ENCODE measurements at places on chromosomes 12 and 14. TPM values are rescaled to one million over a fixed set of nuclear protein-coding genes. Genes with fewer than 3 reads are reported as not detected.

DNA sequence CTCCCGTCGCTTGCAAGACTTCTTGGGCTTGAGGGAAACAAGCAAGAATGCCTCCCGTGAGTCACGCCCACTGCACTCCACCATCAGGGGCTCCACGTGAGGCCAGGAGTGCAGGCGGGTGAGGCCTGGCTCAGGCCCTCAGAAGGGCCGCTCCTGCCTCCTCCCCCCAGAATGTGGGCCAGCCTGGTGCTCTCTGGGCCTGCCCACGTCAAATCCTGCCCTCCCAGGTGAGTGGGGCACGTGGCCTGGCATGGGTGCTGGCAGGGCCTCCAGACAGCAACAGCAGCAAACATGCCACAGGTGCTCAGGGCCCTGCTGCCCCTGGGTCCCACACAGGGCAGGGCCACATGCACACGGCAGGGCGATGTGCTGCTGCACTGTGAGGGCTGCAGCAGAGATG, 30.6 kb upstream of the BTBD6 start:
- DNase-seq, result no peak

DNA sequence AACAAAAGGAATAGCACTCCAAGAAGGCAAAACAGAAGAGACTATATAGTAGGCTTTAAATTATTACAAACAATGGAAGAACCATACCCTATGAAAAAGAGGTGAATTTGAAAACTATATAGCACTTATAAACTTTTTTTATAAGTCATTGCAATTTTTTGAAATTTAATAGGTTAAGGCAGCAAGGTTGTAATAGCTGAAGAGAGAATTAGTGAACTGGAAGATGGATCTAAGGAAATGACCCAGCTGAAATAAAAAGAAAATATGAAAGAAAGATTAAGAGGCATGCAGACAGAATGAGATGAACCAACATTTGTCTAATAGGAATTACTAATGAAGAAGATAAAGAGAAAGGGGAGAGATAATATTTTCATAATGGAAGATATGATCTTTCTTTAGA, 9.8 kb downstream of the TESC start:
- no peak for DNase-seq

DNA sequence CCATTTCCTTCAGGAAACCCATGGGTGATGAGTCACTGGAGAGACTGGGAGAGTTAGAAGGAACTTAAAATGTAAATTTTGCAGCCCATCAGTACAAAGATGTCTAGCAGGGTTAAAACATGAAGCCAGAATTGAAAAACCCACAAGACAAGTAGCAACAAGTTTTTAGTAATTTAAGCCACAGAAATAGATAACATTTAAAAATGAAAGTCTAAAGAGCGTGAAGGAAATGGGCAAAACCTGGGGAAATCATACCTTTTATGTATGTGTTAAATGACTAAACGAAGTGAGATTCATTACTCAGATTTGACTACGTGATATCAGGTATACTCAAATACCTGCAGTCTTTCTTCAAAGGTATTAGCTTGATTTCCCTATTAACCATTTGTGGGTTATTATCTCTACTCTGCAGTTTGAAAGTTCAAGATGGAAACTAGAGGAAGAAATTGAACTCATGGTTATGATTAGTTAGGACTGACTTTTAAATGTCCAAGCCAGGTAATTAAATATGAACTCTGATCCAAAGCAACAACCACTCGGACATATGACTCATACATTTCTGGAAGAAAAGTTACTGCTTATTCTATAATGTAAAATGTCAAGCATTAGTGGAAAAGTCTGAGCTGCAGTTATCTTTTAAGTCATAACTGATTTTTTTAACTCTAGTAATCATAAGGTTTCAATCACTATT, 84.1 kb downstream of the ITPR2 start:
- DNase-seq, result no peak

- DNase-seq, result no peak
Measured at GRCh38 chr14:68589447-68590200, 203.2 kb downstream of the ZFP36L1 start.

The CHGA gene
- 7.8 TPM for total RNA-seq

The LBHD2 gene
- not detected for total RNA-seq

The RNASE4 gene
- total RNA-seq, result not detected

The CCDC38 gene
- total RNA-seq, result not detected

The MIP gene
- total RNA-seq, result not detected

DNA sequence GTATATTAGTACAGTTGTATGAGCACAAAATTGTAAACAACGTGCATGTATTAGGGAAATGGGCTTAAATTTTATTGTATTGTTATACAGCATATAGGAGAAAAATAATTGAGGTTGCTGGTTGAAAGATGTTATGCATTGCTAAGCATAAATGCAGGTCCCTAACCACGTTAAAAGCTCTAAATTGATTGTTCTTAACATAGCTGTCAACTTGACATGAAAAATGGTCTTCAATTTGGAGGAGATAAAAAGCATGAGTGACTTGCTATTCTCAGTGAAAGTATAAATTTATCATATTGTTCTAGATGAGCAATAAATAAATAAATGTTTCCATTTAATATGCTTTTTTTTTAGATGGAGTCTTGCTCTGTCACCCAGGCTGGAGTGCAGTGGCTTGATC, 506.6 kb upstream of the ATXN7L3B start:
- no peak for DNase-seq

GRCh38 chr12:52023976-52024688, 17.4 kb downstream of the TAMALIN start:
- DNase-seq, result no peak

GRCh38 chr12:102927220-102927619, 10.2 kb upstream of the PAH start:
- DNase-seq, result no peak

DNA sequence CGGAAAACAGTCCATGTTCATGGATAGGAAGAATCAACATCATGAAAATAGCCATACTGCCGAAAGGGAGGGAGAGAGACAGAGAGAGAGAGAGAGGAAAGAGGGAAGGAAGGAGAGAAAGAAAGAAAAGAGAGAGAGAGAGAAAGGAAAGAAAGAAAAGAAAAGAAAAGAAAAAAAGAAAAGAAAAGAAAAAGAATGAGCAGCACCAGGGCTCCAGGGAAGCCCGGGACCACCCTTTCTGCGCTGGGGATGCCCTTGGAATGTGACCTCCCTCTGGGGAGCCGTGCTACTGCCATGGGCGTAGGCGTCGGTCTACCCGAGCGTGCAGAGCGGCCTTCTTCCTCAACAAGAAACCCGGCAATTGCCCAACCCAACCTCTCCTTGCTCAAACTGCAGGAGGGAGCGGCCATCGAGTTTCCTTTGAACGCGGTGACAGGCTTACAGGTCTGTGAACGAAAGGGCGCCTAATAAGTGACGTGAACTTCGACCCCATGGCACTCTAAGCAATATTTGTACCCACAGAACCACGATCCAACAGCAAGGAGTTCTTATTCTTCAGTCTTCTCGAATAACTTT, 16.9 kb downstream of the OR6S1 start:
- DNase-seq, result peak; percentile 85

DNA sequence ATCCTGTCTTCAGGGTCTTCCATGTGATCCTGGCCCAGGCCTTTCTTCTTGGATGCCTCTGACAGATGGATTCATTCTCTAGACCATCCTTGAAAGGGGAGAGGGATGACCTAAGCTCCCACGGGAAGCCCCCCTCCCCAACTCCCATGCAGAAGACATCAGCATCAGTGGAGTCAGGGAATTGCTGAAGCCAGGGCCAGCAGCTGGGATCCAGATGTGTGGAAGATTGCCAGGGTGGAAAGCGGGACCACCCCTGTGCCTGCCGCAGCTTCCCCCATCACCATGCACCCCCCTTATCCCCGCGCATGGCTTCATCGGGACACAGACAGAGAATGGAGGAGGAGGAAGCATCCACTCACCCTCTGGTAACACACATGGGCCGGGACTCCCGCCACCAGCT, 183.6 kb upstream of the PRMT8 start:
- DNase-seq, result no peak

DNA sequence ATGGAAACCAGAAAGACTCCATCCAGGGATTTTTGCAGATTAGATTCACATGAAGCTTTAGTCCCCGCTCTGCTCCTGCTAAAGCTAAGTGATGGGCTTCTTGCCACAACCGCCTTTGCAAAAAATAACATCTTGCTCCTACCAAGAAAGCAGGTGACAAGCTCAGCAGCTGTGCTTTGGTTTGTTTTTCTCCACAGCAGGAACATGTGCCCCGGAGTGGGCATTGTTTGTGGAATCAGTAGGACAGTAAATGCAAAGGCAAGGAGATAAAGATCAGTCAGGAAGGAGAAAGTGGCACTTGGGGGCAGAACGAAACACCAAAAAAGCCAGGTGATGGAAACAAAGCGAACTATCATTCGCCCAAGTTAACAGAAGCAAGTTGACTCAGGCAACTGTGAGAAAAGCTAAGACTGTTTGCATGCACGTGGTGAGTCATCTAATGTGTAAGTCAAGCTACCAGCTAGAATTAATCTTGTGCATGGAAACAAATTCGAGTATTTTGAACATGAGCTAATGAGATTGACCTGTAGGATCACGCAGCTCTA, 165.5 kb upstream of the PLXNC1 start:
- DNase-seq, result no peak

The NR1H4 gene
- total RNA-seq, result not detected

The AKAP5 gene
- 2.5 TPM for total RNA-seq

DNA sequence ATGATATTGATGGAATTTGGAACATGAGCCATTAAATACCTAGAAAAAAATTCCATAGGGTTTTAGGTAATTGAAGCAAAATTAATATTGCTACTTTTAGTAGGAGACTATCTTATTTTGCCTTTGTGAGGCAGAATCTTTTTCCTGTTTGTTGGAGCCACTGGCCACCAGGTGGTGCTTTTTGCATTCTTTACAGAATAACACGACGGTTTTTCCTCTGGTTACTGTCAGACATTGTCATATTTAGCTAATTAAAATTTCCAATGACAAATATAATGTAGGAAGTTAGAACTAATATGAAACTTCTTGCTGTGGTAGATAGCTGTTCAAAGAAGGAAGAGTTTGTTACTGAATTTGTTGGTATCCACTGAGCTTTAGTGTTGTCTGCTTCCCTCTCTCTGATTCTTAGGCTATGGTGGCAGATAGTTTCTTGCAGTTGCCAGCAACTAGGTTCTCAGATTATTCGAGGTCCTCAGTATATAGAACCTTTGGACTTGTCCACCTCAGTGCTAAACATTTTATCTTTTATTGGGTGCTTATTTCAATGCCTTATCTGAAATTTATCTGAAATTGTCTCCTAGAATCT, 25.7 kb downstream of the RAB21 start:
- no peak for DNase-seq

- no peak for DNase-seq
Measured at GRCh38 chr12:85755760-85756159, 80.4 kb downstream of the RASSF9 start.

The BBOF1 gene
- 0.66 TPM for total RNA-seq

The SLC7A7 gene
- 3.1 TPM for total RNA-seq

The CD27 gene
- 0.37 TPM for total RNA-seq

- no peak for DNase-seq
Measured at GRCh38 chr12:89859508-89860220, 151.0 kb upstream of the ATP2B1 start.

- peak; percentile 62 for DNase-seq
Measured at GRCh38 chr14:50531595-50532501, 521 bp downstream of the MAP4K5 start.

DNA sequence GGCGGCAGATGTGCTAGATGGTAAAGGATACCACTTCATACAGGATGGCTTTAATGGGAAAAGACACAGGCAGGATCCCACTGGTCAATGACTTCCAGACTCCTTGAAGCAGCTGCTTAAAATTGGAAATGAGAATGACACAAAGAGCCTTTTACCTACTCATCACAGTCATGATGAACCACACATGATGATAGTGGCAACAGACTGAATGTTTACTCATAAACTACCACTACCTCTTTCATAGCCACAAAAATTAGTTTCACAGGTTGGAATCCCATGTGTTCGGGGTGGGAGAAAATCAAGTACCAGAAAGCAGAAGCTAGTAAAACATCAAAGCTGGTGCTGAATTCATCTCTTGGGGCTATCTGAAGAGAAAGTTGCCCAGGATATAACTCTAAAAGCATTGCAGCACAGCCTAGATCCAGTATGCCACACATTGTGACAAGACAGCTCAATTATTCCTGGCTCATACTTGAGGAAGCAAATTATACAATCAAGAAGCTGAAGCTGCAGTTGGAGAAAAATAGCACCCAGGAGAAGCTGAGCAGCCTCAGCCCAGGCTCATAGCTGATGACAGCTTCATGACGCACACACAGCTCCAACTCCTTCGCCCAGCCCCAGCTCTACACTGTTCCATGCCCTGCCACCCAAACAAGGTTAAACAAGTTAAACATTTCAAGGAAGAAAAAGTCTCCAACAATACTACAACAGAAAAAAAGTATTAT, 29.0 kb upstream of the C12orf50 start:
- DNase-seq, result no peak

- DNase-seq, result no peak
Measured at GRCh38 chr12:18045446-18045992, 44.5 kb downstream of the RERGL start.

GRCh38 chr12:41992022-41992421, 152.7 kb downstream of the GXYLT1 start:
- no peak for DNase-seq

The SDR9C7 gene
- total RNA-seq, result not detected

- no peak for DNase-seq
Measured at GRCh38 chr12:15050659-15051058, 77.8 kb downstream of the PDE6H start.

The KRT80 gene
- total RNA-seq, result not detected

DNA sequence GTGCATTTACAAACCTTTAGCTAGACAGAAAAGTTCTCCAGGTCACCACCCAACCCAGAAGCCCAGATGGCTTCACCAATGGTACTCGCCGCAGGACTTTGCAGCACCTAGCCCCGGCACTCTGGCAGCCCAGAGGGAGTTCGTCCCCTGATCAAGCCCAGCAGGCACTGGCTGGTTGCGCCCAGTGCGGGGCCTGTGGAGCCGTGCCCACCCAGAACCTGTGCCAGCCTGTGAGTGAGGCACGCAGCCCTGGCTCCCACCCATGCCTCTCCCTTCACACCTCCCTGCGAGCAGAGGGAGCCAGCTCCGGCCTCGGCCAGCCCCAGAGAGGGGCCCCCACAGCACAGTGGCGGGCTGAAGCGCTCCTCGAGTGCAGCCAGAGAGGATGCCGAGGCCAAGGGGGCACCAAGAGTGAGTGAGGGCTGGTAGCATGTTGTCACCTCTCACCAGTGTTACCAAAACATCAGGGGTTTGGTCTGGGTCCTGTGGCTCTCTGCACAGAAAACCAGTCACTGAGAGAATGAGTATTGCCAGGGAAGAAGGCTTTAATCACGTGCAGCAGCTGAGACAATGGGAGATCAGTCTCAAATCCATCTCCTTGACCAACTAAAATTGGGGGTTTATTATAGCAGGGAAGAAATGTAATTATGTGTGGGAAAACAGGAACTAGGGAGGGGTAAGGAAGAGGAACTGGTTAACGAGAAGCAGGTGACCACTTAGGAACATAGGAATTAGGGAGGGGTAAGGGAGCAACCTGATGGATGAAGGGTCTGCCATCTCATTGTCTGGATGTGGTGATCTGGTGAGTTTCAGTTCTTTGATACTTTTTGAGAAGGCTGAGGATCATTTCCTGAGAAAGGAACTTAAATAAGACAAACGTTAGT, 151.3 kb downstream of the NUBPL start:
- no peak for DNase-seq

The PLEKHG7 gene
- total RNA-seq, result not detected

GRCh38 chr14:42862114-42862513, 1255.4 kb downstream of the LRFN5 start:
- DNase-seq, result no peak

GRCh38 chr14:41925409-41925808, 318.7 kb downstream of the LRFN5 start:
- DNase-seq, result no peak

GRCh38 chr12:50894241-50894640, 51.5 kb downstream of the TMPRSS12 start:
- DNase-seq, result no peak

The POMT2 gene
- 25.2 TPM for total RNA-seq

Measured in H9 (cell line).